ENCODE measurements at places on chromosomes 5 and 9. TPM values are rescaled to one million over a fixed set of nuclear protein-coding genes. Genes with fewer than 3 reads are reported as not detected.

The GPR151 gene
- not detected for total RNA-seq

The PFN3 gene
- not detected for total RNA-seq

The SLC1A3 gene
- total RNA-seq: 76.9 TPM

The LMAN2 gene
- 295 TPM for total RNA-seq

The CDC25C gene
- total RNA-seq: 1.8 TPM

The C9orf50 gene
- 0.36 TPM for total RNA-seq

The PRR7 gene
- 10.0 TPM for total RNA-seq

The HAVCR1 gene
- 0.36 TPM for total RNA-seq

The TAS2R1 gene
- total RNA-seq: not detected
